ENCODE measurements at places on chromosomes 7 and 10. TPM values are rescaled to one million over a fixed set of nuclear protein-coding genes. Genes with fewer than 3 reads are reported as not detected.

The SORCS1 gene
- 9.1 TPM for total RNA-seq

GRCh38 chr10:132320654-132321469, 11.1 kb upstream of the LRRC27 start:
- DNase-seq: no peak

DNA sequence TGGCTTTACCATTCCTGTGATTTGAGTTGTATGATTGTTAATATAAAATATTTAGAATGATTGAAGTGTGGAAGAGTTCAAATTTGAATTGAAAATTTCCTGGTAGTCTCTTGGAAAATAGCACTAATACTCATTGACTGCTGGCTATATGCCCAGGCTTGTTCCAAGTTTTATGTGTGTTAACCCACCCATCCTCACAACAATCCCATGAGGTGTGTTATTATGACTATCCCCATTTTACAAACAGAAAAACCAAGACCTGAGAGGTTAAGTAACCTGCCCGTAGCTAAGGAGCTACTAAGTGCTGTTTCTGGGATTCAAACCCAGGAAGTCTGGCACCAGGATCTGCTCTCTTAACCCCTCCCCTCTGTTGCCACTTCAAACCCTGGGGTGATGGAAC, 213.9 kb downstream of the CREB5 start:
- DNase-seq: no peak

The NME8 gene
- not detected for total RNA-seq
